ENCODE measurements at places on chromosomes 2 and 18.

- H3K4me1 ChIP-seq = peaks cover 35% of the 10 kb centered on the region
- peaks cover 2% of the 10 kb centered on the region for H3K36me3 ChIP-seq
- H3K4me3 ChIP-seq = peak within 1 kb of the TSS; percentile 99
- DNase-seq = peak; percentile 53
These were observed at the start of gene ANXA4 for GRCh38 chr2:69741575-69742321. TSS of gene ANXA4 (plus strand) at chr2:69742134. CDS start at chr2:69781566, 39,432 bp downstream.

DNA sequence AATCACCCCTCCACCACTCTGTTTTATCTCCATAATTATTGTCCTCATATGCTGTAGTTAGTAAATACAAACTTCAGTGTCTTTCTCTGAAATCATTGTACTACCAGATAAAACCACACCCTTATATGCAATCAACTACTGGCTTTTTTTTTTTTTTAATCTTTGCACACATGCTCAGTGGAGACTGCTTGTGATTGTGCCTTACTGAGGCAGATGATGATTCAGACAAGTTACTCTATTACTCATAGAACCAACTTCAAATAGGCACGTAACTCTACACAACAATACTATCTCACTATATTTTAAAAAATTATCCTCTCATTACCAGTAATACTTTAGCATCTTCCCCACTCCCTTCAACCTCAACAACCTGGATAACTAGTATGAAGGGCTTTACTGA, 1278.4 kb upstream of the PIK3C3 start:
- no peak for DNase-seq
- no peaks in the 10 kb centered on the region for H3K36me3 ChIP-seq
- H3K4me1 ChIP-seq = no peaks in the 10 kb centered on the region
- no peaks in the 10 kb centered on the region for H3K27me3 ChIP-seq
- H3K4me3 ChIP-seq = no peak overlapping the region

DNA sequence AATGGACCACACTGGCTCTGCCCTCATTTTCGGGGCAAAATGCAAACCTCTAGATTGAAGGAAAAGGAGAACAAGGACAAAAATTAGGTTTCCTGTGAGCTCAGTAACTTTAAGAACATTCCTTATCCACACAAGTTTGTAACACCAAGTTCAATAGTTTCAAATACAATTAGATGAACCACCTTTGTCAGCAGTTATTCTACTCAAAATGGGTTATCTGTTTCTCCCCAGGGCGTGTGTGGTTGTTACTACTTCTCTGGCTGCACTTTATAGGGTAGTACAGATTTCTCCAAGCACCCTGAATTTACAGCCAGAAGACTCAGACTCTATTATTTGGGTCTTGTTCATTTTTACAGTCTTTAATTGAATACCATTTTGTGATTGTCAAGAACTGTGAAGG, 45.0 kb upstream of the TANK start:
- peaks cover 31% of the 10 kb centered on the region for H3K4me1 ChIP-seq
- no peak overlapping the region for H3K4me3 ChIP-seq
- H3K36me3 ChIP-seq = no peaks in the 10 kb centered on the region
- no peaks in the 10 kb centered on the region for H3K27me3 ChIP-seq
- H3K27ac ChIP-seq = no peak overlapping the region

GRCh38 chr18:51192026-51192425, 5.5 kb downstream of the MEX3C start:
- peaks cover 21% of the 10 kb centered on the region for H3K36me3 ChIP-seq
- no peak for DNase-seq
- H3K27ac ChIP-seq = no peak overlapping the region
- H3K27me3 ChIP-seq = no peaks in the 10 kb centered on the region
- no peak overlapping the region for H3K4me3 ChIP-seq

GRCh38 chr18:13566941-13567746, 159.2 kb downstream of the FAM210A start:
- H3K4me1 ChIP-seq = peaks cover 98% of the 10 kb centered on the region
- H3K4me3 ChIP-seq = peak overlapping the region; percentile 84
- H3K27me3 ChIP-seq = no peaks in the 10 kb centered on the region

GRCh38 chr2:160201849-160202539, 1.9 kb upstream of the ITGB6 start:
- H3K4me3 ChIP-seq = no peak overlapping the region
- H3K4me1 ChIP-seq = peaks cover 4% of the 10 kb centered on the region
- DNase-seq = no peak
- no peaks in the 10 kb centered on the region for H3K36me3 ChIP-seq

DNA sequence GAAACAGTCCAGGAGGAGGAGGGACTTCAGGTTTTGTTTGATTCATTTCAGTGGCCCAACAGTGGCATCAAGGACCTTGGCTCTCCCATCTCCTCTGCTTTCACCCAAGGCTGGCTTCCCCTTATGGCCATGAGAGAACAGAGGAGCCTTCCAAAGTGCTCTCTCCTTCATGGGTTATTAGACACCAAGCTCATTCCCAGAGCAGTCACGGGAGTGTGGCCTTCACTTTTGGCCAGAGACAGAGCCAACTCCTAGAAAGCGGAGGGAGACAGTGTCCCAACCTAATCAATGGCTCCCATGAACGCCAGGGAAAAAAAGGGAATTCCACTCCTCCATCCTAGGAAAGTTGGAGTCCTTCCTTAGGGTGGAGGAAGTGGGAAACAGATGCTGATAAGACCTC, 871 bp upstream of the DUSP28 start:
- H3K27me3 ChIP-seq = no peaks in the 10 kb centered on the region
- H3K4me3 ChIP-seq = peak overlapping the region; percentile 91
- H3K36me3 ChIP-seq = peaks cover 30% of the 10 kb centered on the region
- no peak for DNase-seq
- H3K27ac ChIP-seq = peak overlapping the region; percentile 85

GRCh38 chr2:234596696-234597575, 100.1 kb upstream of the ARL4C start:
- no peaks in the 10 kb centered on the region for H3K27me3 ChIP-seq
- H3K4me3 ChIP-seq = no peak overlapping the region
- no peak for DNase-seq

- H3K4me3 ChIP-seq = no peak overlapping the region
- DNase-seq = no peak
- H3K36me3 ChIP-seq = peaks cover 60% of the 10 kb centered on the region
- peak overlapping the region; percentile 37 for H3K27ac ChIP-seq
- no peaks in the 10 kb centered on the region for H3K27me3 ChIP-seq
- H3K4me1 ChIP-seq = peaks cover 36% of the 10 kb centered on the region
These were observed 11.8 kb downstream of the IWS1 start for GRCh38 chr2:127514485-127514884.

GRCh38 chr2:205496772-205497171, 185.5 kb upstream of the NRP2 start:
- DNase-seq = no peak
- H3K27ac ChIP-seq = no peak overlapping the region
- no peak overlapping the region for H3K4me3 ChIP-seq
- H3K36me3 ChIP-seq = no peaks in the 10 kb centered on the region
- no peaks in the 10 kb centered on the region for H3K4me1 ChIP-seq

DNA sequence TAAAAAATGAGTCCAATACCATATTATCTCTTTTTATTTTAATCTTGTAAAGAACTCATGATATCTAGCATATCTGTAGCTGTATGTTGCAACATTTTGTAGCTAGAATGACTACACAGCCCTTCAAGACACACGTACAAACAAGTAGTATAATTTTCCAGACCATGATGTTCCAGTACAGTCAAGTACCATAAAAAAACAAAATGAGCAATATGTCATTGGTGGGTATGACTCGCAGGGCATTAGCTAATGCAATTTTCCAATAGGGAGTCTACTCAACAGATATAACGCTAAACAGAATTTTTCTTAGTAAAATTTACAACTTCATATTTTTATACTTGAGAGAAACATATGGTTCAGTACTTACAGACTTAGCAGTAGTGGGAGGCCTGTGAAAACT, 53.6 kb upstream of the UGP2 start:
- H3K27me3 ChIP-seq = no peaks in the 10 kb centered on the region
- DNase-seq = no peak
- no peak overlapping the region for H3K27ac ChIP-seq
- no peaks in the 10 kb centered on the region for H3K4me1 ChIP-seq
- H3K4me3 ChIP-seq = no peak overlapping the region
- H3K36me3 ChIP-seq = no peaks in the 10 kb centered on the region

DNA sequence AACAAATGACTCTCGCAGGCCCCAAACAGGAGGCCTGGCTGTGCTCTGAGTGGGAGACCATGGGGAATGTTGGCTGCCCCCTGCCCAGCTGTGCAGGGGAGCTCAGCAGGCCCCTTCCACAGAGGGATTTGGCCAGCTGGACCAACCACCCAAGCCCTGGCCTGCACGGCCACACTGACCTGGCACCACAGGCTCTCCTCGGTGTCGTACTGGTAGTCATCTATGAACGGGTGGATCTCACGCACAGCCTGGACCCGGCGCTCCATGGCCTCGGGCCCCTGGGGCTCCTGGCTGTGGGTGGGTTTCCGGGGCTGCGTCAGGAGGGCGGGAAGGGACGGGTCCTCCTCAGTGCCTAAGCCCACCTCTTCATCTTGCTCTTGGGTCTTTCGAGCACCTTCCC, 74.5 kb downstream of the POLR1A start:
- no peak overlapping the region for H3K27ac ChIP-seq
- peaks cover 65% of the 10 kb centered on the region for H3K36me3 ChIP-seq
- DNase-seq = no peak
- no peaks in the 10 kb centered on the region for H3K27me3 ChIP-seq
- no peak overlapping the region for H3K4me3 ChIP-seq

DNA sequence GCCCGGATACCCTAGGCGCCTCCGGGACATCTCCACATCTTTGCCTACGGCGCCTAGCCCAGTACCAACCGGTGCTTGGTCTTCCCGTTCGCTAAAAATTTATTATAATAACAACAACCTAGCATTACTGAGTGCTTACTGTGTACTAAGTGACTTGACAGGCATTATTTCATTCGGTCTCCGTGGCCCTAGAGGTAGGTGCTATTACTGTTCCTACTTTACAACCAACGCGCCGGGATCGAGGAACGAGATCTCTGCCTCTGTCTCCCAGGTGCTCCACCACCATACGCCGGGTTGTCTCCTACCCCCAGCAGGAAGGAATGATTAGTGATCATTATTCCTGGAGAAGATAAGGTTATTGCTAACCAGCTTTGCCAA, 657 bp upstream of the BIN1 start:
- H3K4me3 ChIP-seq = peak overlapping the region; percentile 94
- peaks cover 16% of the 10 kb centered on the region for H3K27me3 ChIP-seq
- DNase-seq = no peak
- no peaks in the 10 kb centered on the region for H3K36me3 ChIP-seq

DNA sequence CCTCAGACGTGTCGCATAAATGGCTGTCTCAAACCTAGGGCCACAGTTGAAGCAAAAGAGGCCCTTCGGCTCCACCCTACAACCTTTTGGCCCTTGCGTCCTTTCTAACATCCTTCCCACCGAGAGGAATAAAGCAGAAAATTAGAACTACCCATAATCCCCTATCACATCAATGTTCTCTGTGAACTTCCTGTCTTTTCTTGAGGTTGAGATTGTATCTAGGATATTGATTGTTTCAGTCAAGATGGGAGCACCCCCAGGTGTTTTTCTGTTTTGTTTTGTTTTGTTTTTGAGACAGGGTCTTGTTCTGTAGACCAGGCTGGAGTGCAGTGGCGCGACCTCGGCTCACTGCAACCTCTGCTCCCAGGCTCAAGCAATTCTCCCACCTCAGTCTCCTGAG, 23.6 kb downstream of the INPP5D start:
- H3K27me3 ChIP-seq = no peaks in the 10 kb centered on the region
- peak overlapping the region; percentile 80 for H3K4me3 ChIP-seq
- peaks cover 85% of the 10 kb centered on the region for H3K4me1 ChIP-seq
- no peak for DNase-seq
- H3K27ac ChIP-seq = peak overlapping the region; percentile 96

DNA sequence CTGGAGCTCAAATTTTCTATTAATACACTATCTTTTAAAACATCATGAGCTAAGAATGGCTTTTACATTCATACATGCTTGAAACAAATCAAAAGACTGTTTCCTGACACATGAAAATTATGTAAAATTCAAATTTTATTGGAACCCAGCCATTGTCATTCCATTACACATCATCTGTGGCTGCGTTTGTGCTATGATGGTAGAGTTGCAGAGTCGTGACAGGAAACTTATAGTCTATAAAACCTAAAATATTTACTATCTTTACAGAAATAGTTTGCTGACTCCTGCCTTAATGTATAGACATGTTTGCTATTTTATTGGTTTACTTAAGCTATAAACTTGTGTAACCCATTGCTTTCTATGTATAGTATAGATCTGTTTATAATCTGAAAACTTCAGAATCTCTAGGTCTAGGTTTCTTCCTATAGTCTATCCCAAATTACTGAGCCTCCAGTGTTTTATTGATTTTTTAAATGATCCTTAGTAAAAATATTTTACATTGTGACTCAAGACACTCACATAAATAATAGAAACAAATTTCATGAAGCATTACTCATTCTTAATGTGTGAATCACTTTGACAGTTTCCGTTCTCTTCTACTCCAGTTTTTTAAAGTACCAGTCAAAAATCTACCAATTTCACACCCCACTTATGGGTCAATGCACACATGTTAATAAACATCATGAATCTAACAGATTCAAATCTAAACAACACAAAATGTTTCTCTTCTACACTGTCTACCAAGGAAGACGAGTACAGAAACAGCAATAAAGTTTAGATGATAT, 26.4 kb upstream of the MRPL19 start:
- no peak for DNase-seq
- H3K27ac ChIP-seq = no peak overlapping the region
- H3K4me3 ChIP-seq = no peak overlapping the region

- peaks cover 11% of the 10 kb centered on the region for H3K27me3 ChIP-seq
- no peaks in the 10 kb centered on the region for H3K36me3 ChIP-seq
- no peak overlapping the region for H3K4me3 ChIP-seq
- no peaks in the 10 kb centered on the region for H3K4me1 ChIP-seq
These were observed 45.0 kb upstream of the MTCL1 start for GRCh38 chr18:8660316-8660715.

DNA sequence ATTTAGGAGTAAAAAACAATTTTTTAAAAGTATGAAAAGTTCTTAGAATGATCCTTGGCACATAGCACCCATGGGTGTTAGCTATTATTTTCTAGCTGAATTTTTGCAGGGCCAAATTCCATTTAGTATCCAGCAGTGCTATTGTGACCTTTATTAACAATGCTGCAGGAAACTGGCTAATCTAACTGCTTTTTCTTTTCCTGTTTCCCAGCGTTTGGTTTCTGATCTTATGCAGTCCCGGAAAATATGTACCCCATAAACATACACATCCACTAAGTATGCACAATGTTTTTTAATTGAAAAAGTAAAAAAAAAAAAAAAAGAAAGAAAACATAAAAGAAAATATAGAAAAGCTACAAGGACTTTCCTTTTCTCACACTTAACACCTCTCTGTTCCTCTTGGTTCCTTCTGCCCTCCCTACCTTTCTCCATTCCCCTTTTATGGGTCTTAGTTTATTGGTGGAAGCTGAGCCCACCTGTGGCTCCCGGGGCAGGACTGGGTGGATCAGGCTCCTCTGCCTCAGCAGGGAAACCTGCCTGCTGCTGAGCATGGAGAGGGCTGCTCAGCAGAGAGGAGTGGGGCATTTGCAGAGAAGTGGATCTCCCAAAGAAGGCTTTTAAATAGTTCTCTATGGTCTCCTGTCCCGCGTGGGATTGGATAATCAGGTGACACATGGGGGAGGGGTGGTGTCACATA, 9.3 kb upstream of the SLC16A14 start:
- H3K27ac ChIP-seq = no peak overlapping the region
- H3K4me3 ChIP-seq = no peak overlapping the region
- no peaks in the 10 kb centered on the region for H3K27me3 ChIP-seq
- H3K4me1 ChIP-seq = no peaks in the 10 kb centered on the region
- DNase-seq = no peak
- no peaks in the 10 kb centered on the region for H3K36me3 ChIP-seq

All from stimulated activated naive B cell treated with anti-CD40 and anti-IgM and Interleukin-4, amounts not matched to agents 10 μg/mL and 1 μg/mL and 100 μg/mL, for 72 hours (primary cell).